NCI-H1694 treated with DMSO at 0.1 percent for 48 hours (cell line): ENCODE measurements at places on chromosomes 3 and 15.

DNA sequence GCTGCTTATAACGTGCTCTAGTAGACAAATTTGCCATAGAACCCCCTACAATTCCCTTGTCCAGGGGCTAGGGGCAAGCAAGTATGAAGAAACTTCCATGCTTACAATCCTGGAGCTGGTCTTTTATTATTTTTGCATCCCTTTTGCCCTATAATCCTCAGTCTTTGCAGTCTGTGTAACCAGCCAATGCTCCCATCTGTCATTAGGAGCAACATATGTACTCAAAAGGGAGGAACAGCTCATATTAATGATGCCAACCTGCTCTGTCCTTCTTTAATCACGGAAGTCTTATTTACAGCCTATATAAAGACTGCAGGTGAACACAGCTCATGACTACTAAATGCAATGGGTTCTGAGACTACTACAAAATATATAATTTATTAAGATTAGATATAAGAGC lies 263.3 kb downstream of the ZIC1 start:
- DNase-seq, result no peak

DNA sequence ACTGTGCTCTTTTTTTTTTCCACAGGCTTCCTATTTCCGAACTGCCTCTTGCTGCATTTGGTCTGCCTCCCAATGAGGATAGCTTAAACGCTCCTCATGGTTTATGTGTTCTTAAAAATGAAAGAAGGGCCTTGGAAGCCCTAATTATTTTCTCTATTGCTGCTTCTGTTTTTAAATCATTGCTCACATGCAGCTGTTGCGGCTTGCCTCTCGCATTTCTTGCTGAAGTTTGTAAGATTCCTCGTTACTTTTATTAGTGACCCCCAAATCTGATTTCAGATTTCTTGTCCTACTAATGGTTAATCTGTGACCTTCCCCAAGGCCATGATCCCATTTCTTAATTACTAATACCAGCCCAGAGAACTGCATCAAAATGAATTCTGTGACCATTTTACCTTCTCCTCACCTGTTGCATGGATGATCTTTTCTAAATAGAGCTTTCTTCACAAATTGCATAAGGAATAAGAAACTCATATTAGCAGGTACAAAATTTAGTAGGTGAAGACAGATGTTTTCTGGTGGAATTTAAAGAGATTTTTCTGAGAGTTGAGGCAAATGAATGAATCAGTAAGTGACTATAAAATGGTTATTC lies 1.8 kb downstream of the UBE2E1 start:
- no peak for DNase-seq

DNA sequence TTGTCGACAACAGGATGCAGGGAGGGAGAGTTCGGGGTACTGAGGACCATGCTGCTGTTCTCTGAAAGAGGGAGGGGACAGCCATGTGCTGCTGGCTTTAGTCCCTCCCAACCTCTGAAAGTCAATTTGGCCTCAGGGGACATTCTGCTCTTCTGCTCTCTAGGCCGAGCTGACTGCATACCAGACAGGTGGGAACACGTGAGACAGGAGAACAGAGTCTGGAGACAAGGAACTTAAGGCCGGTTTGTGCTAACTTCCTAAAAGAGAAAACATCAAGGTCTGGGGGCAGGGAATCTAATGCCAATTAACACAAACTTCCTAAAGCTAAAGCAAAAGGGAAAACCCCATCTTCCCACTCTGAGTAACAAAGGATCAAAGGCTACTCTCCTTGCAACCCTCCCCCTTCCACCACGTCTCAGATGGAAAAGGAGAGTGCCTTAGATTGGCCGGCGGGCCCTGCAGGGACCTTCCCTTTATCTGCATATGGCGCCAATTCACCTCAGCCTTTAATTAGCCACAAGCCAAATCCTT lies 41.0 kb downstream of the SLCO2A1 start:
- no peak for DNase-seq

DNA sequence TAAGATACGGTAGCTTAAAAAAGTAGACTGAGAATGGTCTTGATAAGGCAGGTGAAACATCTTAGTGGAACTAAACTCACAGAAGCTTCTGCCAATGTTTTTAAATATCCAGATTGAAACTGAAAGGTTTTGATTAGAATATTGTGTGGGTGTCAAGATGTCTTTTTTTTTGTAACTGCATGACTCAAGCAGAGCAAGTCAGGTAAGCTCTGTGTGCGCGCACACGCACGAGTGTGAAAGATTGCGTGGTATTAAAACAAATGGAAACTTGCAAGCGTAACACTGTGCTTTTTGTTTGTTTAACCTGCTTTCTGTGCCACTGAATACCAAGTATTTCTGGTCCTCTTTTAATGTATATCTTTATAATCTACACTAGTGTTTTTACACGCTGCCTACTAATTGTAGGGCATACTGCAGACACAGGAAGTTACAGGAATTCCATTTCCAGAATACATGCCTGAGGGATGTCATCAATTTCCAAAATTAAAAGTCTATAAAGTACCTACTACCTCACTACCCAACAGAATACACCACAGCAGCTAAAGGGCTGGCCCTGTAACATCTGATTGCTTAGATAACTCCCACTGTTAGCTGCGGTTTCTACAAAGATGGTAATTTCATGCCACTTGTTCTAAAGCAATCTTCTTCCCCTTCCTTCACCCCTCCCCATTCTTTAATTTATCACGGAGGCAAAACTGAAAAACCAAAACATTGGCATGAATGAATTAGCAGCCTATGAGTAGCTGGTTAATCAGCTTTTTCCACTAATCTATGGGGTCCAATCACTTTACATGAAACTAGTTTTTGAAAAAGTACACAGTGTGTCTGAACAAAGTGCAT lies 472.8 kb downstream of the SHQ1 start:
- no peak for DNase-seq
